ENCODE measurements at places on chromosomes 1 and 21.

DNA sequence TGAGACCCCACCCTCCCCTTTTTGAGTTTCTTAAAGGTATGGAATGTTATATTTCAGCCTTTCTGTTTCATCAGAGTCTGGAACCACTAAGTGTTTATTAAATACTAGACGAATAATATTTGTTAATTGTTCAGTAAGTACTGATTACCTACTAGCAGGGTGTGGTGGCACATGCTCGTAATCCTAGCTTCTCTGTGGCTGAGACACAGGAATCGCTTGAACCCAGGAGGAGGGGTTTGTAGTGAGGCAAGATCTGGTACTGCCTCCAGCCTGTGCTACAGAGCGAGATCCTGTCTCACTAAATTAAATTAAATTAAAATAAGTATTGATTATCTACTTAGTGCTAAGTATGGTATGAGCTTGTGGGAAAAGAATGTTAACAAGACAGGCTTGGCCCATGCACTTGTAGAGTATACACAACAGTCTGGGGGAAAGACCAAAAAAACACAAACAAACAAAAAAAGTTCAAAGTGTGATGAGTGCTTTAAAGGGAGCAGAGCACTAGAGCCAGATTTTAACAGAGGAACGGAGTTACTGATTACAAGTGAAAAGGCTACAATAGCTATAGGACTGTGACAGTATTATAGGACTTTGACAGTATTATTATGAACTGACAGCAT, 2.4 kb downstream of the CEPT1 start:
- H3K4me1 ChIP-seq, result peaks cover 24% of the 10 kb centered on the region
- H3K27ac ChIP-seq, result no peak overlapping the region
- DNase-seq, result no peak
- H3K36me3 ChIP-seq, result no peaks in the 10 kb centered on the region

- no peak overlapping the region for H3K27ac ChIP-seq
- no peak for DNase-seq
- no peaks in the 10 kb centered on the region for H3K4me1 ChIP-seq
- H3K4me3 ChIP-seq, result no peak overlapping the region
- H3K36me3 ChIP-seq, result peaks cover 4% of the 10 kb centered on the region
Observed at GRCh38 chr1:64881281-64881680, 85.1 kb downstream of the JAK1 start.

GRCh38 chr1:161834967-161835550, 68.9 kb downstream of the ATF6 start:
- H3K4me1 ChIP-seq, result no peaks in the 10 kb centered on the region
- no peak overlapping the region for H3K27ac ChIP-seq
- H3K4me3 ChIP-seq, result no peak overlapping the region
- no peak for DNase-seq
- H3K36me3 ChIP-seq, result peaks cover 20% of the 10 kb centered on the region

GRCh38 chr1:156664767-156665411, 12.3 kb downstream of the NES start:
- DNase-seq, result no peak
- peak overlapping the region; percentile 84 for H3K27ac ChIP-seq
- H3K4me1 ChIP-seq, result peaks cover 37% of the 10 kb centered on the region

All from progenitor cell of endocrine pancreas (in vitro differentiated cells).